ENCODE measurements at places on chromosomes 3 and 15.

- DNase-seq, result peak; percentile 75
These were observed 261.2 kb downstream of the SHOX2 start for GRCh38 chr3:157844800-157845565.

- no peak for DNase-seq
These were observed 162.7 kb upstream of the IQSEC1 start for GRCh38 chr3:13235897-13236296.

GRCh38 chr3:190519886-190520285, 6.0 kb downstream of the IL1RAP start:
- no peak for DNase-seq

DNA sequence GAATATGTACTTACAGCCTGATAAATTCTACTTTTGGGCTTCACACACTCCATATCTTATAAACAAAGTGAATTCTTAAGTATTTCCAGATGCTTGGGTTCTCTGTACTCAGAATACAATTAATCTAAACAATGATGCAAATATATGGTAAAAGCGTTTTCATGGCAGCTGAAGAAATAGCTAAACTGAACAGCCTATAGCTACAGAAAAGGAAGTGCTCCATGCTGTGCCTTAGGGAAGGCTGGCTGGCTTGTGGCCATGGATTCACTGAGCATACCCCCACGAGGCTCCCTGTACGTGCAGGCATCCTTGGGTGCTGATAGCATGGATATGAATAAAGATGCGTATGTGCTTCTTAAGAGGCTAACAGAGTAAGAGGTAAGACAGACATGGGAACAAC, 264.0 kb downstream of the KLF13 start:
- DNase-seq, result no peak

- no peak for DNase-seq
These were observed 528 bp downstream of the LPCAT4 start for GRCh38 chr15:34366271-34367065.

DNA sequence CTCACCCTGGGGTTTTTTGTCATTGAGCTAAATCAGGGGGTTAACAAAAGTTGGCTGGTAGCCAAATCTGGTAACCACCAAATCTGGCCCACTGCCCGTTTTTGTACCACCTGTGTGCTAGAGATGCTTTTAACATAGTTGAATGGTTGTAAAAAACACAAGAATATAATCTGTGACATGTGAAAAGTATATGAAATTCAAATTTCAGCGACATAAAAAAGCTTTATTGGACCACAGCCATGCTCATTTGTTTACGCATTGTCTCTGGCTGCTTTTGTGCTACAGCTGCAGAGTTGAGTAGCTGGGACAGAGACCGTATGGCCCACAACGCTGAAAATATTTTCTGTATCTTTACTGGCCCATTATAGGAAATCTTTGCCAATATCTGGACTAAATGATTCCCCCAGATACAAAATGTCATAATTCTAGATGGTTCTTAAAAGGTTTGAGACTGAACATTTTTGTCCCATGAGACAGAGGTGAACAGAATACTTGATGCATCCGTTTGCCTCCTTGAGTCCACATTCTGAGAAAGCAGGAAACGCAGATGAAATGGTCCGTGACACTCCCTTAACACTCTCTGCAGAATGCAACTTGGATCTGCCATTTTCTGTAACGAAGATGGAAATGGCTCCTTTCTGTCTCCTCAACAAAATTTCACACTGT, 120.9 kb upstream of the PDZRN3 start:
- no peak for DNase-seq

DNA sequence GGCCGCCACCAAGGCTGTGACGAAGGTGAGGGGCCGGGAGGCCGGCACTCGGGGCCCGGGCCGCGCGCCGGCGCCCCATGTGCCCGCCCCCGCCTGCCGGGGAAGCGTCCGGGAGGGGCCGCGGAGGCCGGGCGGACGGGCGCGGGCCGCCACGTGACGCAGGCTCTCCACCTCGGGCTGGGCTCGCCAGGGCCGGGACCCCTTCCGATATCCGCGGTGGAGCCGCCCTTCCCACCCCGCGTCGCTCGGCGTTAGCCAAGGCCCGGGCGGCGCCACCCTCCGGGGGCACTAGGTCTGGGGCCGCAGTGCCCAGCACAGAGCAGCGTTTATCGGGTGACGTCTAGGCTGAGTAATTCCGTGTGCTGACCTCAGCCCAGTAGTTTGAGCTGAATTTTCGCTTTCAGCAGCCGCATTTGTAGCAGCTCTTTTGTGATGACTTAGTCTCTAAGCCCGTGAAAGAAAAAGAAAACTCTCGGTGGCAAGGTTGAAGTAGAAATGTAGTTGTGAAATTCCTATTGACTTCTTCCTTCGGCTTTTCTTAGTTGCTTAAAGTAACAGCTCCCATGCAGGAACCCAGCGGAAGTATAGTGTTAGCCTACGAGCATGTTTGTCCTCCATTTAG, 885 bp downstream of the CDV3 start:
- no peak for DNase-seq

DNA sequence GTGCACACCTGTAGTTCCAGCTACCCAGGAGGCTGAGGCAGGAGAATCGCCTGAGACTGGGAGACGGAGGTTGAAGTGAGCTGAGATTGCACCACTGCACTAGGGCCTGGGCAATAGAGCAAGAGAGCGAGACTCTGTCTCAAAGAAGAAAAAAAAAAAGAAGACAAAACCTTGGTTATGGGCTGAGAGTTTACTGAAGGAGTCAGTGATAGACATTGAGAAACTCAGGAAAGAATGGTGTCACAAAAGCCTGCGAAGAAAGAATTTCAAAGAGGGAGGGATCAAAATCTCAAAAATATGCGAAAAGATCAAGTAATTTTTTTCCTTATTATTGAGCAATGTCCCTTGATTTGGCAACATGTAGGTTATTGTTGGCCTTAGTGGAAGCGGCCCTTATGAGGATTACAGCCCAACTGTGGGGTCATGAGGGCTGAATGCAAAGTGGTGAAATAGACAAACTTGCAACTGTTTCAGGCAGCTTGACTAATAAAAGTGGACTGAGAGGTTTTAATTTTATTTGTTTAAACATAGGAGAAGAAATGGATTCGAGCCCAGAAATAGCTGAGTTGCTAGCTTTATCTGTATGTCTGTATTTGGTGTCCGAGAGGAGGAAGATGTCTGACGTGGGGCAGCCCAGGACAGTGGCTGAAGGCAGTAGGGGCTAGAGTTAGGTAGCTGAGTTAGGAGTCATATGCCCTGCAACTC, 18.8 kb upstream of the CELF6 start:
- DNase-seq, result no peak

DNA sequence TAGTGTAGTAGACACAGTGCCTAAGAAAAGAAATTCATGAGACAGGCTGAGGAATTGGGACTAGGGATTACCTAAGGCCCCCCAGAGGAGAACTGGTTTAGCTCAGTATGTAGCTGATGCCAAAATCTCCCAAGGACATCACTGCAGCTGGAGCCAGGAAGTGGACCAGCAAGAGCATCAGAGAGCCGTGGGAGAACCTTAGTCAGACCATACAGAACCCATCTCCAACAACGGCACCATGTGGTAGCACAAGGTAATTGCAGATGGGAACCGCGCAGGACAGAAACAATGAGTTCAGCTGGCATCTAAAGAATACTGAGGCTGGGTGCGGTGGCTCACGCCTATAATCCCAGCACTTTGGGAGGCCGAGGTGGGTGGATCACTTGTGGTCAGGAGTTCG, 81.7 kb downstream of the WNT5A start:
- no peak for DNase-seq

GRCh38 chr15:90099868-90100831, 2.1 kb downstream of the IDH2 start:
- no peak for DNase-seq

DNA sequence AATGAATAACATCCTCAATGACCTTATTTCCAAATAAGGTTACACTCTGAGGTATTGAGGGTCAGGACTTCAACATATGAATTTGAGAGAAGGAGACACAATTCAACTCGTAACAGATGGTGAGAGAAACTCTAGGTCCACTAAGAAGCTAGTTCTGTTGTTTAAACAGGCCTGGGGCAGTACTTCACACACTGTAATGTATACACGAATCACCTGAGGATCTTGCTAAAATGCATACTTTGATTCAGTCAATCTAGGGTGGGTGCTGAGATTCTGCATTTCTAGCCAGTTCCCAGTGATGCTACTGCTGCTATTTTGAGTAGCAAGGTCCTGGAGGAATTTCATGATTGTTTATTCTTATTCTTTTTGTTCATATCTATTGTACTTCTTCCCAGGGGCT, 186.8 kb downstream of the SATB1 start:
- no peak for DNase-seq

DNA sequence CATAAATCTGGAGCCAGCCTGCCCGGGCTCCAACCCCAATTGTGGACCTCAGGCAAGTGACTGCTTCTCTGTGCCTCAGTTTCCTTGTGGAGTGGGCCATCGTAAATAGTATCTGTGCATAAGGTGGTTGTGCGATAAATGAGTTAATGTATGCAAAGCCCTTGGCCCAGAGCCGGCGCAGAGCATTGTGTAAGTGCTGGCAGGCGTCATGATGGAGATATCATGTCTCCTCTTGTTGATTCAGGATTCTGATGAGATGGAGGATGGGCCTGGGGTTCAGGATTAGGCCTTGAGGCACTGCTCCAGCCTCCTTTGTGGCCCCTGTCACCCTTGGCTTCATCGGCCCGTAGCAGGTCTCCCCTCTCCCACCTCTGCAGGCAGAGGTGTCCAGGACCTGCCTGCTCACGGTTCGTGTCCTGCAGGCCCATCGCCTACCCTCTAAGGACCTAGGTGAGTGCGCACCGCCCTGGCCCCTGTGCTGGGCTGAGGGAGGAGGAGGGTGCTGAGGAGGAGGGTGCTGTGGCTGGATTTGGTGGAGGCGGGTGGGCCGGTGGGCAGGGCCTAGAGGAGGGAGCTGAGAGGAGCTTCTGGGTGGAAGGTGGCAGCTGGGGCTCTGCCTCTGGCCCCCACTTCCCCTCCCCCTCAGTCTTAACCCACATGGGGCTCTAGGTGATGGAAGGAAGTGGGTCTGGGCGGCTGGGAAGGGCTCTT, 1.3 kb downstream of the PLA2G4B start:
- DNase-seq, result no peak

DNA sequence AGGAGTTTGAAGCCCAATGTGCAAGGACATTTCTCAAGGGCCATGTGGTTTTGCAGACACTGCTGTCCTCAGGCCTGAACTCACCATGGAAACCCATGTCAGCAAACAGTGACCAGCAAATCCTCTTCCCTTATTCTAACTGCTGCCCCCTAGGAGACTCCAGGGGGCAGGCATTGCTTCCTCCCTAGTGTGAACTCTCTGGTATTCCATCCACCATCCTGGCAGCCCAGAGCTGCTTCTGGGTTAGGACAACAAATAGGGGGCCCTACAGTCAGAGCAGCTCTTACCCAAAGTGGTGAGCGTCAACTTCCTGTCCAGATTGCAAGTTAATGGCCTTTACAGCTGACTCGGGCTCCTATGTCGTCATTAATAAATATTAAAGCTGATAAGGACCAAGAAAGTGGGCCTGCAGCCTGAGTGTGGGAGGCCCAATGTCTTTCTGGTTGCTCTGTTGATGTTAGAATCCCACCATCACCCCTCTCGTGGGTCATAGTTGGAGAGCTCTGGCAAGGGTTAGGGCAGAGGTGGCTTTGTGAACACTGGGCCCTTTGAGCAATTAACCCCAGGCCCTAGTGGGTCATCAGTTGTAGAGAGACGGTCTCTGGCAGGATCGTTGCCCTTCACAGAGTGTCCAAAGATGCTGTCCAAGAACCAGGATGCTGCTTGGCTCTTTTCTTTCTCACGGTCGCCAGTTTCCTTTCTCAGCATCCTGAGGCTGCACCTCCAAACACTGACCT, 41.5 kb downstream of the TGM4 start:
- no peak for DNase-seq

DNA sequence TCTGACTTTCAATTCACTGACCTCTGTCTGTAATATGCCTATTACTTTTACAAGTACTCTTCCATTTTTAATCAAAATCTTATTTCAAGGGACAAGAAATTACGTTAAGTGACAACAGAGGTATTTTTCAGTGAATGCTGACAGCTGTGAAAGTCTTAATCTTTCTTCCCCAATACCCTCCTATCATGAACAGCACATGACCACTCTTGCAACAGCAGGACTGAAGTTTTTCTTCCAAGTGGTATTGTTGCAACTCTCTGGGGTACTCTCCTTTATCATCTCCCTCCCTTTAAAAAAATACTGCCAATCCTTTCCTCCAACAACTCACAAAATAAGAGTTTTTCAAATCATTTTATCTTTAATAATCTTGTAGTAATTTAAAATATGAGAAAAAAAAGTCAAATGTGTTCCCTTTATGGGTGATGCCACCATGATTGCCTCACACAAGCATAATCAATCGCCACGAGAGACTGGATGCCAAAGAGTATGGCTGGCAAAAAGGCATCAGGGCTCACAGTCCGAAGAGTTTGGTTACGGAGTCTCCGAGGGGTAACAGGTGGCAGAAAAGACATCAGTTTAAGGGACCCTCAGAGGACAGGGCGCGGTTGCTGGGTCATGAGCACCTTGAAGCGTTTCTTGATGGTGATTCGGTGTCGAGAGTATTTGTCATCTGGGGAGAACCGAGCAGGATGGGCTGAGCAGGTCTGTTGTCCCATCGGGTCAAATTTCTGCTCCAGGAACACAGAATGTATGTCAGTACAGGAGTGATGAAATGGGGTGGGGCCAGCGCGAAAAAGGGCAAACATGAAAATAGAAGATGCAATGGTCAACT, 1.3 kb downstream of the NOP10 start:
- no peak for DNase-seq

DNA sequence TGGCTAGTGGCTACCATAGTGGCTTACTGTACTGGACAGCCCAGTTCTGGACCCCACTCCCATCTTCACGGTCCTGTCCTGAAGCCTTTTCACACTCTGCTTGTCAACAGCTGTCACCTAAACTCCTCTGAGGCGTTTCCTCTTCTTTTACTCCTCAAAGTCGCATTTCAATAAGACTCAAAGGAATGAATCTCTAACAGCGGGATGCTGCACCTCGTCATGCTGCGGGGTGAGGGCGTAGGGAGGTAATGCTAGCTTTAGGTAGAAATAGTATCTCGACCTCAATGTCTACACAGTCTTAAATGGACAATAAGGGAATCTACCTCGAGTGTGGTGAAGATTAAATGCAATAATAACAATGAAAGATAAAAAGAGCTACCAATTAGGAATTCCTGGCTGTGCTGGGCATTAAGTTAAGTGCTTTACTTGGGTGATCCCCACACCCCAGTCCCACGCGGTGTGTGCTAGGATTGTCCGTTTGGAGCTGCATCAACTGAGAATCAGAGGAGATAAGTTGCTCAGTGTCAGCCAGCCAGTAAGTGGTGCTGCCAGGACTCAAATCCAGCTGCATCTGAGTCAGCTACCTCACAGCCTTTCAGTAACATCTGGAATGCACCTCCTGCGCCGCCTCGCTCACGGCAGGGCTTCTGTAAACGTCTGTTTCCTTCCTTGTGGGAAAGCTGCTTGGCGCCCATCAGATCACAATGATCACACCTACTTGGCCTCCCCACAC, 14.0 kb downstream of the PLA2G4D start:
- DNase-seq, result no peak

All from SK-N-MC (cell line).